Activated CD8-positive, alpha-beta memory T cell treated with anti-CD3 and anti-CD28 coated beads for 24 hours (primary cell): ENCODE measurements at places on chromosomes 4 and X.

DNA sequence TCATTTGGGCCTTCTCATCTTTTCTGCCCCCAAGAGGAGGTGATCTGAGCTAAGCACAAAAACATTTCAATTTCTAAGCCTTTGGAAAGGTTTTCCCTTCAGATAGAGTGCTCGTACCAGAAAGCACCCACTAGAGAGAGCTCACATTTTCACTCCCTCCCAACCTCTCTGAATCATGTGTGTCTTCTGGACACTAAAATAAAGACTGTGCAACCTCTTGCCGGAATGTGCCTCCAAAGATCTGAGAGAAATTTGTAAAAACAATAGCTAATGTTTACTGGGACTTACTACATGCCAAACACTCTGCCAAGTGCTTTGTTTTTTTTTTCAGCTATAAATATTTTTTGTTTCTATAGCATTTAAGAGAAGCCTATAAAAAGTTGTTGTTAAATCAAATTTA, 120.6 kb upstream of the LNX1 start:
- no peak for DNase-seq

DNA sequence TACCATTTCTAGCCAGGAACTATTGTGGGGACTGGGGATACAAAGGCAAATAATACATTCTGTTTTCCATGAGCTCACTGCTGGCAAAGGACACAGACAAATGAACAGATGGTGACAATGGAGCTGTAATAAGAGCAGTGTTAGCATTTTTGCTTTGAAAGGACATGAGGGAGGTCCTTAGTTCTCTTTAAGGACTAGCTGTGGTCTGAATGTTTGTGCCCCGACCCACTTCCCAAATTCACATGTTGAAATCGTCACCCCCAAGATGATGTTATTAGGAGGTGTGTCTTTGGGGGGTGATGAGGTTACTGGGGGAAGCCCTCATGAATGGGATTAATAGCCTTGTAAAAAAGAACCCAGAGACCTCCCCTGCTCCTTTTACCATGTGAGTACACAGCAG, 30.3 kb downstream of the CCNG2 start:
- DNase-seq = no peak

GRCh38 chr4:73258436-73258685, 237 bp downstream of the ANKRD17 start:
- DNase-seq = no peak

GRCh38 chr4:72919937-72920336, 149.6 kb downstream of the COX18 start:
- DNase-seq = no peak

DNA sequence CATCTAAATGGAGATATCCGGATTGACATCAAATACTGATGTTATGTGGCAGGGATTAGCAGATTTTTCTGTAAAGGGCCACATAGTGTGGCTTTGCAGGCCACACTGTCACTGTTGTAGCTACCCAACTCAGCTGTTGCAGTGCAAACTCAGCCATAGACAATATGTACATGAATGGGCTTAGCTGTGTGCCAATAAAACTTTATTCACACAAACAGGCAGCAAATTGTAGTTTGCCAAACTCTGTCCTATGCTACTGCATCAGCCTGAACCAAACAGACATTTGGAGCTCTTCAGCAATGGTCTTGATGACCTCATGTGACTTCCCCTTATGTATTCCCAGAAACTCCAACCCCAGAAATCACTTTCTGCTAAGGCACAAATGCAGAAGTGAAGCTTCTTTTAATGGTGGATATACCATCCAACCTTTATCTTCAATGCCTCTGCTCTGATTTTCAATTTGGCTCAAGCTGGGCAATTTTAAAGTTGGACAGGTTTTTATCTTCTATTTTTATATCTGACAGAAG, 18.4 kb upstream of the TRPC5OS start:
- no peak for DNase-seq

- DNase-seq = no peak
Measured at GRCh38 chr4:182715548-182715947, 201.6 kb downstream of the DCTD start.

GRCh38 chr4:2459589-2460349, 9.1 kb upstream of the RNF4 start:
- no peak for DNase-seq
